Upper lobe of left lung (tissue), 6 donors: ENCODE measurements at places on chromosomes 5 and 9.

GRCh38 chr5:72785801-72786200, 30.7 kb upstream of the TNPO1 start:
- H3K27ac ChIP-seq, result no peak overlapping the region
- no peak for DNase-seq
- H3K36me3 ChIP-seq, result no peaks in the 10 kb centered on the region
- H3K4me1 ChIP-seq, result no peaks in the 10 kb centered on the region

- no peaks in the 10 kb centered on the region for H3K4me1 ChIP-seq
- H3K36me3 ChIP-seq, result no peaks in the 10 kb centered on the region
- no peak for DNase-seq
- H3K27ac ChIP-seq, result no peak overlapping the region
Observed at GRCh38 chr5:86532429-86532828, 85.3 kb upstream of the COX7C start.

- peaks cover 5% of the 10 kb centered on the region for H3K4me1 ChIP-seq
- no peak overlapping the region for H3K4me3 ChIP-seq
- H3K27me3 ChIP-seq, result peaks cover 6% of the 10 kb centered on the region
- no peak for DNase-seq
Observed at GRCh38 chr9:132156262-132156661, 5.6 kb upstream of the NTNG2 start.

GRCh38 chr9:123399803-123400378, 43.9 kb downstream of the CRB2 start:
- no peak overlapping the region for H3K4me3 ChIP-seq
- no peaks in the 10 kb centered on the region for H3K4me1 ChIP-seq
- no peaks in the 10 kb centered on the region for H3K27me3 ChIP-seq
- no peaks in the 10 kb centered on the region for H3K36me3 ChIP-seq
- DNase-seq, result no peak
- no peak overlapping the region for H3K27ac ChIP-seq

DNA sequence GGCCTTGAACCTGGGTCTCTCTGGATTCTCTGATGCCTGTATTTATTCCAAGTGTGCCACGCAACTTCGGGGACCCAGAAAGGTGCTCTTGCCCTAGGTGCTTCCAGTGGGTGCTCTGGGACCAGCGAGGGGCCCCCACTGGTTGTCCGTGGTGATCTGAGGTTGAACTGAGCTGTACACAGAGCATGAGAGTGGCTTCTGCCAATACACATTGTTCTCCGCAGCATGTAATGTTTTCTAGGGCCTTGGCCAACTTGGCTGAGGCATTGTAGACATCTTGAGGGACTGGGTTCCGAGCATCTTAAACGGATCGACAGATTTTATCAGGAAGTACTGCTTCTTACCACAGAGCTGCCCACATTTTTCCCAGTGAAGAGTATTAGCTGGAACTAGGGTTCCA, 117.9 kb downstream of the MTX3 start:
- DNase-seq, result no peak
- no peaks in the 10 kb centered on the region for H3K4me1 ChIP-seq
- H3K4me3 ChIP-seq, result no peak overlapping the region
